ENCODE measurements at places on chromosomes 1 and 21. TPM values are rescaled to one million over a fixed set of nuclear protein-coding genes. Genes with fewer than 3 reads are reported as not detected.

- H3K27me3 ChIP-seq, result no peaks in the 10 kb centered on the region
- H3K36me3 ChIP-seq, result no peaks in the 10 kb centered on the region
- no peak overlapping the region for H3K27ac ChIP-seq
- no peak overlapping the region for H3K4me3 ChIP-seq
These were observed 207.4 kb downstream of the FGGY start for GRCh38 chr1:59504276-59504675.

GRCh38 chr1:165915932-165916348, 88.5 kb downstream of the UCK2 start:
- H3K27me3 ChIP-seq, result no peaks in the 10 kb centered on the region
- no peaks in the 10 kb centered on the region for H3K36me3 ChIP-seq

DNA sequence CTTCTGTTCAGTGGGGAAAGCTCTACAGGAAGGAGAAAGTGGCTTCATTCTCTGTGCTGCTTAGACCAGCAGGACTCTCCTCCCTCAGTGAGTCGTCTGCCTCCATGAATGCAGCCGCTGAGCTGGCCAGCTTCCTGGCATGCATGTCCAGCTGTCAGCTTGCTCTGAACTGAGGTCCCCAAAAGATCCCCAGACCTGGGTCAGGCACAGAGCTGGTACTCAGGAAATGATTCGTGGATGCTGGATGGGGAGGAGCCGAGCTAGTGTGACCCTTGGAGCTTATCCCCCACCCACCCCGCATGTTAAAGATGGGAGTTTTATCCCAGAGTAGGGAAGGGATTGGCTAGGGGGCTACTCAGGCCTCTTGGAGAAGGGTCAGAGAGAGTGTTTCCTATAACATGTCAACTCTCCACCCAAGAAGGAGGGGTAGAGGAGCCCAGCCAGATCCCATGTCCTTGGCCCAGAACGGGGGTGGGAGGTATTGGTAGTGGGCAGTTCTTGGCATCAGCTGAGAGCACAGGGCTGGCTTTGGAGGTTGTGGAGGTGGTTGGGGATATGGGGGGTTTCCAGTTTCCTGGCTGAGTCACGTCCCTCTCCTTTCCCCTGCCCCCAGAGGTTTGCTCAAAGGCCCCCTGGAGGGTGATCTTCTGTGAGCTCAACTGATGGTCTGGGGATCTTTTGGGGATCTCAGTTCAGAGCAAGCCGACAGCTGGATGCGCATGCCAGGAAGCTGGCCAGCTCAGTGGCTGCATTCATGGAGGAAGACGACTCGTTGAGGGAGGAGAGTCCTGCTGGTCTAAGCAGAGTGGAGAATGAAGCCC, 110.1 kb downstream of the FOXD2 start:
- H3K27me3 ChIP-seq, result peaks cover 11% of the 10 kb centered on the region
- DNase-seq, result no peak
- no peaks in the 10 kb centered on the region for H3K4me1 ChIP-seq
- no peak overlapping the region for H3K4me3 ChIP-seq
- no peak overlapping the region for H3K27ac ChIP-seq

Gene NBPF4
- not detected for total RNA-seq

Gene KCNA3
- total RNA-seq, result 25.6 TPM

GRCh38 chr1:29688471-29689365, 452.4 kb downstream of the PTPRU start:
- H3K27me3 ChIP-seq, result peaks cover 25% of the 10 kb centered on the region
- H3K36me3 ChIP-seq, result no peaks in the 10 kb centered on the region
- H3K4me1 ChIP-seq, result peaks cover 15% of the 10 kb centered on the region
- H3K27ac ChIP-seq, result peak overlapping the region; percentile 28
- H3K4me3 ChIP-seq, result no peak overlapping the region

- DNase-seq, result no peak
- no peak overlapping the region for H3K27ac ChIP-seq
These were observed 43.3 kb upstream of the RABGAP1L start for GRCh38 chr1:174116042-174116441.

GRCh38 chr1:212557739-212558692, 50.5 kb upstream of the ATF3 start:
- H3K4me3 ChIP-seq, result peak overlapping the region; percentile 45
- DNase-seq, result no peak
- no peak overlapping the region for H3K27ac ChIP-seq
- H3K4me1 ChIP-seq, result peaks cover 15% of the 10 kb centered on the region
- H3K27me3 ChIP-seq, result peaks cover 7% of the 10 kb centered on the region
- no peaks in the 10 kb centered on the region for H3K36me3 ChIP-seq

GRCh38 chr1:225453797-225454648, 26.2 kb upstream of the LBR start:
- H3K27ac ChIP-seq, result peak overlapping the region; percentile 73
- no peaks in the 10 kb centered on the region for H3K36me3 ChIP-seq
- H3K4me1 ChIP-seq, result peaks cover 35% of the 10 kb centered on the region
- H3K4me3 ChIP-seq, result peak overlapping the region; percentile 26

DNA sequence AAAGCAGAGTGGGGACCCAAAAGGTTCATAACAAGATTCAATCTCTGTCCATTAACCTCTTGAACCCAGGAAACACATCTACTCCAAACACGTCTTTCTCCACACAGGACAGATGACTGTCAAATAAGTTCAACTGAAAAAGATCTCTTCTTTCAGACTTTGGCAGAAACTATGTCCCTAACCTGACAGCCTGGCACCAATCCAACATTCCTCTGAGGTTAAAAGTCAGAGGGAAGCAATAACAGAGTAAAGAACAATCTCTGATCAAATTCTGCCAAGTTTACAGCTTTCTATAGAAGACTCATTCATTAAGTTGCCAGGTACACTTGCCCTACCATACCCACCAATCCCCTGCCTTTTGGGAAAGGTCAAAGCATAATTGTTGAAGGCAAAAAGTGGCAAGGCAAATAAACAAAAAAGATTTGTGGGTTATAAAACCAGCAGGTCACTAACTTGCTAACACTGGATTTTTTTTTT, 31.9 kb downstream of the OTUD7B start:
- no peak overlapping the region for H3K4me3 ChIP-seq
- H3K27me3 ChIP-seq, result no peaks in the 10 kb centered on the region
- no peak overlapping the region for H3K27ac ChIP-seq
- peaks cover 21% of the 10 kb centered on the region for H3K36me3 ChIP-seq
- no peak for DNase-seq

DNA sequence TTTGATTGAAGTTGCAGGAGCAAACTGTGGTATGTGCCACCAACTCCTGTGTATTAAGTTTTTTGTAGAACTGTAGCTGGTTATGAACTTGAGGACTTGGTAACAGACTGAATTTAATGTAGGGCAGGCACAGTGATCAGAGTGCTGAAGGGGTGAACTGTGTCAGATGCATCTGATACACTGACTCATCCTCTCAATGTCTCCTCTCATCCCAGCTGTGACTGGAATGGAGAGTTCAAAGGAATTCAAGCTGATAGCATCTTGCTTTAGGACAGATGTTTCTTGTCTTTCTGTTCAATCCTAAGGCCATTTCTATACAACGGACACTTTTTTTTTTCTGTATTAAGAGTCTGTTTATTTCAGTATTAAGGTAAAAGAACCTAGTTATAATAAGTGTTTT, 25.0 kb upstream of the GBP1 start:
- H3K4me1 ChIP-seq, result peaks cover 7% of the 10 kb centered on the region
- no peak overlapping the region for H3K4me3 ChIP-seq
- H3K27ac ChIP-seq, result no peak overlapping the region

All from activated CD4-positive, alpha-beta memory T cell treated with anti-CD3 and anti-CD28 coated beads for 36 hours (primary cell).